Fibroblast of gingiva (primary cell): ENCODE measurements at places on chromosomes 3 and 15.

DNA sequence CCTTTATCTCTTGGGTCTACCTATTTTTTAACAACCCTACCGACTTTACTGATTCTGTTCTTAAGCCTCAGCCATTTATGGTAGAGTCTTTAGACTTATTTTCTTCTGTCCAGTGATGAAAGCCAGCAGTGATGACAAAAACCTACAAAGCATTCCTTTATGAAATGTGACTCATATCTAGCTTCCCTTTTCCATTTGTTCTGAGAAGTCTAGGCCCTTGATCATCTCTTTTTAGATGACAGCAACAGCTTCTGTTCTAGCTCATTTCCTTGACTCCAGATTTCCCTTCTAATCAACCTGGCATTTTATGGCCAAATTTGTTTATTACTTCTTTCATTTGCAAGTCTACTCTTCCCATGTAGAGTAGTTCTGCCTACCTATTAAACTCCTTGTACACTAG lies 36.1 kb downstream of the CFAP44 start:
- DNase-seq = no peak

- no peak for DNase-seq
Measured at GRCh38 chr3:185968168-185968567, 30.4 kb upstream of the TRA2B start.

DNA sequence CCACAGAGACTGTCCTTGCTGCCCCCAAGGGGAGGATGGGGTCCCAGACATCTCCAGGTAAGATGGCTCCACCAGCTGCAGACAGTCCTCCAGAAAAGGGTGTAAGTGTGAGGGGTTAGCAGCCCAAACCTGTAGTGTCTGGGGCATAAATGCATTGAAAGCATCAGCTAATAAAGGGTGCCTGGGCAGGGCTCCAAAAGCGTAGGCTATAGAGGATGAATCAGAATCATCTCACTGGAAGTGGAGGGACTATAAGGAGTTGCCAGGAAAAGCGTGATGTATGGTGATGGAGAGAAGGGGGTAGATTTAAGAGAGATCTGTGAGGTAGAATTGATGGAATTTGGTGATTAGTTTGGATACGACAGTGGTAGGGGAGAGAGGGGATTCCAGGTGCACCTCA lies 79.9 kb upstream of the ONECUT1 start:
- DNase-seq = no peak

DNA sequence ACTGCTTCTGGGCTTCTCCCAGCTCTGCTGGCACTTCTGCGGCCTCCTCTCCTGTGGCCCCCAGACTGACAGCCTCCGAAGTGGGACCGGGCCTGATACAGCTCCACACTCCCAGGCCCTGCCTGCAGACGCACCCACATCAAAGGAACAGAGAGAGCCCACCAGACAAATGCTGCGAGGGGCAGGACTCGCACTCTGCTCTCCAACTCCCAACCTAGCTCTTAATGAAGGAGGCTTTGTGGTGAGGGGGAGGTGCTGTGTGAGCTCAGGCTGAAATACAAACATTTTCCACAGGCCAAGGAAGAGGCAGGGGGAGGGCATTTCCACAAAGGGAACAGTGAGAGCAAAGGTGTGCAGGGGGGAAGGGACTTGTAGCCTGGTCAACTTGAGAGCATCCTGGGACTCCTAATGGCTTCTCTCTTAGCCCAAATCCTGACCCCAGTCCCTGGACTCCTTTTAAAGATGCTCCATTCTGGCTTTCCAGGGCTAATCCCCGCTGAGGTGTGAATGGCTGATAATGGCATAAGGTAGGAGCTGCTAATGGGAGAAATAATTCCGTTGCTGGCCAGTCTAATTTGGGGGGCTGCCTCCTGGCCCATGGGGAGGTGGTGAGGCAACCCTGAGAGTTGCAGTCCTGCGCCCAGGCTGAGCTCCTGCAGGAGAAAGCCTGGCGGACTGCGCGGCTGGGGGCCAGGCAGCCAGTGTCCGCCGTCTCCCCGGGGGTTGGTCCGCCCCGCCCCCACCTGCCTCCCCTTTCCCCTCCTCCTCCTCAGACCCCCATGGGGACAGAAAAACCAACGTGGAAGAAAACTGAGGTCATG lies 9.6 kb downstream of the LINGO1 start:
- no peak for DNase-seq

DNA sequence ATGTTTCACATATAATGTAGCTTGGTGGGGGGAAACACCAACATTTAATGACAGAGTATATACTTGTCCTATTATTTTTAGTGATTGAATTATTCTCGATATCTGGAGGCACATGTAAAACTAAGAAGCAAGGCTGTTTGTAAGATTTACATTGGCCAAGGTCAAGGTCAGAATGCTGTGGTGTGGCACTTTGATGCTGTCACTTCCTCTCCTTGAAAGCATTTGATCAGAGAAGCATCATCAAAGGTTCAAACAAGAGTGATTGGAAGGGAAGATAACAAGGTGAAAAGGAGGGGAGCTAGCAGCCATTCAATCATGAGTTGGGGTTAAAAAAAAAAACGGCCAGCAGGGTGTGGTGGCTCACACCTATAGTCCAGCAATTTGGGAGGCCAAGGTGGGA lies 26.4 kb downstream of the RTF1 start:
- DNase-seq = no peak

DNA sequence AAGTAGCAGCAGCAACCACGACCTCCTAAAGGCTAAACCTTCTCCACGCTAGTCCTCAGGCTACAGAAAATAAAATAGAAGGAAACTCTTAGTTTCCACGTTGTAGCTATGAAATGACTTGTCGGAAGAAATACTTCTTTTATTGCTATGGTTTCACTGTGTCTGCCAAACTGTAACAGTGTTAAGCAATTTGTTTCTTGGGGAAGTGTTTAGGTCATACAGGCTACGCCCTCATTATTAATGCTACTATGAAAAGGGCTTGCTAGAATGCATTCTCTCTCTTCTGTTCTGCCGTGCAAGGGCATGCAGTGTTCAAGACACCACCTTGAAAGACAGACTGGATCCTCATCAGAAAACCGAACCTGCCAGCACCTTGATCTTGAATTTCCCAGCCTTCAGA lies 462.7 kb downstream of the PLOD2 start:
- peak; percentile 49 for DNase-seq

- no peak for DNase-seq
Measured at GRCh38 chr3:170660139-170660538, 74.3 kb upstream of the SLC7A14 start.
